Activated CD8-positive, alpha-beta memory T cell treated with anti-CD3 and anti-CD28 coated beads, Interleukin-2, amount 10 ng/mL, durations not matched to agents 7 days and 5 days (primary cell): ENCODE measurements at places on chromosomes 7 and 10. TPM values are rescaled to one million over a fixed set of nuclear protein-coding genes. Genes with fewer than 3 reads are reported as not detected.
A peak's percentile ranks its signal among the peaks of the same experiment; 100 is the strongest.

GRCh38 chr10:30534465-30535144 lies 94.9 kb downstream of the LYZL2 start:
- H3K36me3 ChIP-seq: peaks cover 7% of the 10 kb centered on the region
- H3K4me1 ChIP-seq: peaks cover 52% of the 10 kb centered on the region
- no peak overlapping the region for H3K4me3 ChIP-seq
- DNase-seq: peak; percentile 86
- no peaks in the 10 kb centered on the region for H3K27me3 ChIP-seq

The ZNF735 gene
- total RNA-seq: not detected

The ARHGEF35 gene
- total RNA-seq: 1.7 TPM

GRCh38 chr10:125739994-125740679 lies 20.6 kb downstream of the EDRF1 start:
- H3K4me1 ChIP-seq: no peaks in the 10 kb centered on the region
- peaks cover 61% of the 10 kb centered on the region for H3K36me3 ChIP-seq
- H3K27me3 ChIP-seq: no peaks in the 10 kb centered on the region
- H3K27ac ChIP-seq: no peak overlapping the region
- no peak overlapping the region for H3K4me3 ChIP-seq

GRCh38 chr10:72587568-72587967 lies 38.3 kb downstream of the MICU1 start:
- H3K4me1 ChIP-seq: peaks cover 13% of the 10 kb centered on the region
- no peak overlapping the region for H3K4me3 ChIP-seq
- H3K27ac ChIP-seq: no peak overlapping the region
- no peaks in the 10 kb centered on the region for H3K27me3 ChIP-seq

GRCh38 chr10:103783681-103784080 lies 71.7 kb downstream of the SH3PXD2A start:
- no peak overlapping the region for H3K4me3 ChIP-seq
- DNase-seq: no peak
- peaks cover 37% of the 10 kb centered on the region for H3K27me3 ChIP-seq
- H3K36me3 ChIP-seq: no peaks in the 10 kb centered on the region

GRCh38 chr7:16695621-16696237 lies 49.7 kb downstream of the BZW2 start:
- H3K27ac ChIP-seq: no peak overlapping the region
- H3K4me3 ChIP-seq: no peak overlapping the region
- no peaks in the 10 kb centered on the region for H3K27me3 ChIP-seq
- H3K36me3 ChIP-seq: peaks cover 58% of the 10 kb centered on the region
- DNase-seq: no peak
- H3K4me1 ChIP-seq: no peaks in the 10 kb centered on the region

DNA sequence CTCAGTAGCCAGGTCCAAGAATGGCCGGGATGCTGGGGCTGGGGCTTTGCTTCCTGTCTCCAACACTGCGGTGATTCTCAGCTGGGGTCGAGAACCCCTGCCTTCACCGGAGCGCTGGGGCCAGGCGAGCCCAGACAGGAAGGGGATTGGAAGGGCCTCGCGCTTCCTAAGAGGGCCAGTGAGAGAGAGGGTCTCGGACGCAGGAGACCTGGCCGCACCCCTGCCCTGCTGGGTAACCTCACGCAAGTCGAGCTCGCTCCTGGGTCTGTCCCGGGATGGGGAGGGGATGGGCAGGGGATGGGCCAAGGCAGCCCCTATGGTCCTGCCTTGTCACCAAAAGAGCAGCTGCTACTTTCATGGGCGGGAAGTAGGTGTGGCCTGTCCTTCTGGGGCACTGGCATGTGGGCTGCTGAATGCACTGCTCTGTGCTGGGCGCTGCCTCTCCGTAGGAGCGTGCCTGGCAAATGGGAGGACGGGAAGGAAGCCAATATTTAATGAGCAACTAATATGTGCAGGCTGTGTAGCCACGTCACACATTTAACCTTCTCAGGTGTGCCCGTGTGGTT lies 20.0 kb downstream of the KCNK18 start:
- peak overlapping the region; percentile 66 for H3K4me3 ChIP-seq
- H3K4me1 ChIP-seq: peaks cover 7% of the 10 kb centered on the region
- peak; percentile 44 for DNase-seq
- no peaks in the 10 kb centered on the region for H3K36me3 ChIP-seq
- peaks cover 28% of the 10 kb centered on the region for H3K27me3 ChIP-seq
- H3K27ac ChIP-seq: no peak overlapping the region

DNA sequence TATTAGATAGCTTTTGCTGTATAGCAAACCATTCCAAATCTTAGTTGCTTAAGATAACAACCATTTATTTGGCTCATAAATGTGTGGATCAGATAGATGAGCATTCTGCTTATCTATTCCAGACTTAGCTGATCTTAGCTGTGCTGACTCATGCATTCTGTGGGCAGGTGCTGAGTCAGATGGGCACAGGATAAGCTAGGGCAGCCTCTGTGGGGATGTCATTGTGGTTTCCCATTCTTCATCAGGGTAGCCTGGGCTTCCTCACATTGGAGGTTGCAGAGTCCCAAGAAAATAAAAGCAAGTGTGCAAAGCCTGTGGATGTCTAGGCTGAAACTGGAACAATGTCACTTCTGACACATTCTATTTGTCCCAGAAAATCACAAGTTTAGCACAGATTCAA lies 917.0 kb downstream of the TYW1 start:
- no peaks in the 10 kb centered on the region for H3K27me3 ChIP-seq
- no peak for DNase-seq
- peaks cover 3% of the 10 kb centered on the region for H3K4me1 ChIP-seq
- peaks cover 3% of the 10 kb centered on the region for H3K36me3 ChIP-seq
